ENCODE measurements at places on chromosomes 6 and 20.

DNA sequence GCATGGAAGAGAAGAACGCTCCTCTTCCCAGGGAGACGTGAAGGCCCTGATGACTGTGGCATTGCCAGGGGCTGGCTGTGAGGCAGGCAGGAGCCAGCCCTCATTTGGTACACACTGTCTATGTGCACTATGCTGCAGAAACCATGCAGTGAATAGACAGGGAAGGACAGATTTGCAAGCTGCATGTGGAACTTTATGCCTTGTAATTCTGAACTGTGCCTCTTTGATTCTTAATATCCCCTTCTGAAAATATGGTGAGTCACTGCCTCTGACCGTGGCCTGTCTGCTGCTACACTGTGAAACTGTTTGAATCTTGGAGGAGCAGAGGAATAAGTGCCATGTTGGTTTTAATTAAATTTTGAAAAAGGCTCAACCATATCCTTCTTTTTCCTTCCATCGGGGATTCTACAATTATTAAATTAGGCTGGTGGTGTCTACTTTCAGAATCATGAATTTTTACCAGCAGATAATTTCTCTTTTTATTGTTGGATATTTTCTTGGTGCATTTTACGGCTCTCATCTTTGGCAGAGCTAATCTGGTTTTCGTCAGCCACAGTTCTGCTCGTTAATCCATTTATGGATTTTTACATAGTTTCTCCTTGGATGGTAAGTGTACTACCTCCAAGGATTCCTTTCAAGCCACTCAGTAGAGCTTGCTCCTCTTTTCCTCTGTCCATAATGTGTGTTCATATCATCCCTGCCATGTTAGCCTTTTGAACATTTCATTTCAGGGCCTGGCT is 301.0 kb upstream of the SLC35B3 start:
- no peak for DNase-seq

- DNase-seq, result no peak
Observed at GRCh38 chr20:20568604-20569205, 143.7 kb downstream of the RALGAPA2 start.

- DNase-seq, result no peak
Observed at GRCh38 chr20:59630526-59630925, 26.2 kb downstream of the PHACTR3 start.

DNA sequence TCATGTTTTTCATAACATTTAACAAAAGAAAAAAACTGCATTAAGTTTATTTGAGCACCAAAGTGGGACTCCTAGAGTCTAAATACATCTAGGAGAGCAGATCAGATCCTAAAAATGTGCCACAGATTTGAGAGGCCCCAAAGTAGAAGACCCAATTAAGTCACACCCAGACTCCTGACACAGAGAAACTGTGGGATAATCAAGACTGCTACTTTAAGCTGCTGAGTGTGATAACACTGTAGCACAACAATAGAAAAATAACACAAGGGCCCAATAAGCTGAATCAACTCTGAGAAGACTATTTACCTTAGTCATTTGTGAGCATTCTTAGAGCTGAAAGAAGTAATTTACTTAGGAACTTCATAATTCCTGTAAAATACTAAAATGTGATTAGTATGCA is 26.0 kb downstream of the TRDN start:
- DNase-seq, result no peak

GRCh38 chr6:100228834-100229441 is 234.9 kb upstream of the MCHR2 start:
- DNase-seq, result peak; percentile 90
